NCI-H187 treated with DMSO at 0.1 percent for 48 hours (cell line): ENCODE measurements at places on chromosomes 16 and 17.
A peak's percentile ranks its signal among the peaks of the same experiment; 100 is the strongest.

DNA sequence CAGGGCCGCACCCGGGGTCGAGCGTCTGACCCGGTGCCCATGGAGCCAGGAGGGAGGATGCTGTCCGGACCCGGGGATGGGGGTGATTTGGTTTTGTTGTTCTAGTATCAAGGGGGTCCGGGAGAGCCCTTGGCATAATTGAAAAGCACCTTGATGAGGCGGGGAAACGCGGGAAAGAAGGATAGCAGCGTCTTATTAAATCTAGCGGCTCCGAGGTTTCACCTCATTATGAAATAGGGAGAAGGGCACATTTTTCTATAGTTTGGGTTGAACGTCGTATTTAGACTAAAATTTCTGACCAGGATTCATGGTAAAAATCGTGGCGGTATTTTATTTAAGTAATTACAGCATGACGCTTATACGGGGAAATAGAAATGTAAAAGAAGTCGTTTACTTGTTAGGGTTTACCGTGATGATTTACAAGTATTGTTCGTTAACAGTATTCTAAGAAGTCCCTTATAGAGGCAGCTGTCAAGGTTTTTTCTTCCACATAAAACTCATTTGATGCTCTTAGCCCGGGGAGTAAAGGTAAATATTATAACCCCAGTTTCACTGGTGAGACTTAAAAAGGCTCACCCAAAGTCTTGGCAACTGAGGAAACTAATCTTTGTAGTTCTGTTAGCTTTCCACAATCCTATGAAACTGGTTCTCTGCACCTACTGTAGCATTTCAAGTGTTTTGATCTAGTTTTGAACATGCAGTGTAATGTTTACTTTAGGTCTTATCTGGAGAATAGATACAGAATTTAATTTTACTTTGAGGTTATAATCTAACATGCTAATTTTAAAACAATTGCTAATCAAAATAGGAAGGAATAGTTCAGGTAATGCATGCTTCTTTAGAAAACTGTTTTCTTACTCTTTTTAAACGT lies 756 bp downstream of the LUC7L3 start:
- no peak for DNase-seq

DNA sequence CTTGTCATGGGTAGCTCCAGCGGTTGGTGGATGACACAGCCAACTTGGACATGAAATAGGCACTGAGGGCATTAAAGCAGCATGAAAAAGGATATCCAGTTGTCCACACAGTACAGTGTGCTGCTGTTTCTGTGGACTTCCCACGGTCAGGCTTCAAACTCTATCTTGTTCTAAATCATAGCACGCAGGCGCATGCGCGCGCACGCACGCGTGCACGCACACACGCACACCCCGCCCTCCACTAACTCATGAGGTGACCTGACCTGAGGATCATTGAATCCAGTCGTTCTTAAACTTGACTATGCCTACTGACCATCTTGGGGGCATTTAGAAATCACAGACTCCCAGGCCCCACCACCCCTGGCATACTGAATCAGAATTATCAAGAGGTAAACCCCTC lies 361.4 kb downstream of the CA10 start:
- DNase-seq, result no peak

GRCh38 chr16:61812251-61812650 lies 224.0 kb downstream of the CDH8 start:
- DNase-seq, result no peak

DNA sequence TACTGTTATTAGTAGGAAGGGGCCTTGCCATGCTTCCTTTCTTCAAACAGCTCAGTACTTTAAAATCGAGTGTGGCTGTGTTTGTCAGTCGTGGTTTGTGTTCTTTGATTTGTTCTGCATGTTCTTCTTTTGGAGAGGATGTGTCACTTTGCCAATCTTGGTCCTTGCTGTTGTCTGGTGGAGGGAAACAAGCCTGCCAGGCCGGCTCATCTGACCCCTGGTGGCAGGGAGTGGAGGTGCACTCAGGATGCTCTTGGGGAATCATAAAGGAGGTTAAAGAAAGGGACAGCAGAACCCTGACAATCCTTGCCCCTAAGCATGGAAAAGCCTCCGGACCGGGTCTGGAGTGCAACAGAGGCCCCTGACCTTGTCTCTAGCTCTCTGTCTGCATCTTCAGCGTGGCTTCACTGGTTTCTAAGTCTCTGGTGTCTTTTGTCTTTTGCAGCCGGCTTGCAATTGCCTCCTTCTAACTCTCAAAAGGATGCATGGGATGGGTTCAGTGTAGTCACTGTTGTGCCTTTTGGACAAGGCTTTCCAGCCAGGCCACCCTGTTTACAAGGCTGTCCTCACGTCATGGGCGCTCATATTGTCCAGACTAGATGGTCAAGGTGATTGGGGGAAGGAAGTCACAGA lies 135.8 kb downstream of the WWOX start:
- DNase-seq, result peak; percentile 2

DNA sequence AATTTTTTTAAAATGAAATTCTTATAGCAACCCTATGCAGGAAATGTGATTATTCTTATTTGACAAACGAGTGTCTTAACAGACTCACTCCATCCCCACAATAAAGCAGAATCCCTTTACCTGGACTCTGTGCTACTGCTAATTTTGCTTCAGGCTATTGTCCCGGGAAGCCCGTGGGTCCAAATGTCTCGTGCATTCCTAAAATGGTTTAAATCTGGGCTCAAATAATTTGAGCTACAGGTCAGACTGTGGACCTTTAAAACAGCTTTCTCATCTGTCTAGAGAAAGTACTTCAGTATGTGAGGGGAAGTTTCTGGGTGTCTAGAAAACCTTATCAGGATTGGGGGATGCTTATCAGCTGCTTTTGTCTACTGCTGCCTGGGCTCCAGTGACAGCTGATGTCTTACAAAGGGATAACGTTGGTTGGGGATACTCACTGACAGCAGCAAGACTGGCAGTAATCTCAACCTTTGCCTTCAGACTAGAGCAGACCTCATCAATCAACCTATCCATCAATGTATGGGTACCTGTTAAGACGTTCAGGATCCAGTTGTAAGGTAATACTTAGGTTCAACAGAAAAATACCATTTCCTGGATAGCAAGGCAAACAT lies 197.9 kb upstream of the CDH11 start:
- DNase-seq, result no peak

DNA sequence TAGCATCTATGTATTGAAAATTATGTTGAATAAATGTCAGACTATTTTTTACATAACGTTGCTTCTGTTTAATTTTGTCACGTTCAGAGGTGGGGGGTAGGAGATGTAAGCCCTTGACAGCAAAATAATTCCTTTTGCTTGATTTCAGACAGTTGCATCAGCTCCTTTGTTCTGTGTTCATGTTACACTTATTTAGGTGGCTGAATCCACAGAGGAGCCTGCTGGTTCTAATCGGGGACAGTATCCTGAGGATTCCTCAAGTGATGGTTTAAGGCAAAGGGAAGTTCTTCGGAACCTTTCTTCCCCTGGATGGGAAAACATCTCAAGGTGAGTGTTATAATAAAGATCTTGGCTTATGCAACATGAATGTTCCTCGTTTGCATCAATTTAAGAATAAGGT lies 4.5 kb downstream of the HERPUD1 start:
- DNase-seq, result no peak
